ENCODE measurements at places on chromosomes 11 and 22. TPM values are rescaled to one million over a fixed set of nuclear protein-coding genes. Genes with fewer than 3 reads are reported as not detected.

The CHADL gene
- 0.56 TPM for total RNA-seq

The EHBP1L1 gene
- total RNA-seq = 15.6 TPM

The GDPD4 gene
- total RNA-seq = not detected

The TTC17 gene
- total RNA-seq = 80.7 TPM

The CCDC179 gene
- not detected for total RNA-seq

The PYGM gene
- 0.08 TPM for total RNA-seq

The AQP11 gene
- 0.67 TPM for total RNA-seq

The APOBEC3B gene
- total RNA-seq = 4.3 TPM

The KCTD14 gene
- total RNA-seq = 0.80 TPM

The TESMIN gene
- total RNA-seq = 1.1 TPM

The CATSPER1 gene
- total RNA-seq = 0.05 TPM

The SEPTIN3 gene
- 25.6 TPM for total RNA-seq

The FGF4 gene
- total RNA-seq = not detected

The GRIA4 gene
- not detected for total RNA-seq

The CST6 gene
- not detected for total RNA-seq

The KDM4D gene
- 1.7 TPM for total RNA-seq

The TMA7B gene
- 0.08 TPM for total RNA-seq

The MS4A6E gene
- total RNA-seq = not detected

The DUSP8 gene
- total RNA-seq = 0.48 TPM

The MAP6 gene
- total RNA-seq = not detected

The GTSE1 gene
- total RNA-seq = 15.6 TPM

The OR8H1 gene
- total RNA-seq = not detected

The POU2F3 gene
- not detected for total RNA-seq

The OR51E2 gene
- not detected for total RNA-seq

The MYBPC3 gene
- not detected for total RNA-seq

The FERMT3 gene
- total RNA-seq = 0.13 TPM

The GLYATL1 gene
- total RNA-seq = not detected

All from SK-MEL-5 (cell line).